ENCODE measurements at places on chromosomes 3 and 15.

GRCh38 chr3:135965129-135965505 lies 411 bp upstream of the PPP2R3A start:
- DNase-seq, result no peak

GRCh38 chr3:167125612-167126407 lies 254.3 kb downstream of the ZBBX start:
- no peak for DNase-seq

- no peak for DNase-seq
Measured at GRCh38 chr3:102441832-102442231, 7.0 kb downstream of the ZPLD1 start.

GRCh38 chr15:60389261-60390077 lies 8.3 kb downstream of the ANXA2 start:
- peak; percentile 49 for DNase-seq

GRCh38 chr3:132980102-132980501 lies 58.1 kb upstream of the TMEM108 start:
- no peak for DNase-seq

GRCh38 chr3:11155341-11156025 lies 1.2 kb downstream of the HRH1 start:
- DNase-seq, result peak; percentile 91

DNA sequence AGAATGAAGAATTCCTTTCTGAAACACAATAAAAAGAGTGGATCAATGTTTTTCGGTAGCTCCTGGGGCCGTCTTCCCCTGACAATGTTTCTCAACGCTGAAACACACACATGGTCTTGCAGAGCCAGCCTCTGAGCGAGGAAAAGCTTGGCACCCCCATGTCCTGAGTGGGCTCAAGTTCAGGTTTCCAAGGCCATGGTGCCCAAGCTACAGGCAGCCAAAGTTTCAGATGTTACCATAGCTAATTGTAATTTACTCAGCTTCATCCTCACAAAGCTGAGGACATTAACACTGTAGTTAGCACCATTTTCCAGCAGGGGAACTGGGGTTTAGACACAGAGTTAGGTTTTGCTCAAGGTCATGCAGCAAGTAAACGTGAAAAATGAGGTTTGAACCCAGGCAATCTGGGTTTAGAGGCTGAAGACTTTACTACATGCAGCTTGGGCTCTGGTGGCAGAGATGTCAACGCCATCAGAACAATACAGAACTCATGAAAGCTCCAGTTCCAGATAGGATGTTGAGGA lies 199.1 kb downstream of the TJP1 start:
- no peak for DNase-seq

GRCh38 chr3:171379281-171379680 lies 80.9 kb downstream of the TNIK start:
- DNase-seq, result peak; percentile 17

- peak; percentile 52 for DNase-seq
Measured at GRCh38 chr3:136194409-136195257, 1.5 kb downstream of the MSL2 start.

GRCh38 chr15:85941186-85941855 lies 138.3 kb upstream of the AGBL1 start:
- DNase-seq, result no peak

DNA sequence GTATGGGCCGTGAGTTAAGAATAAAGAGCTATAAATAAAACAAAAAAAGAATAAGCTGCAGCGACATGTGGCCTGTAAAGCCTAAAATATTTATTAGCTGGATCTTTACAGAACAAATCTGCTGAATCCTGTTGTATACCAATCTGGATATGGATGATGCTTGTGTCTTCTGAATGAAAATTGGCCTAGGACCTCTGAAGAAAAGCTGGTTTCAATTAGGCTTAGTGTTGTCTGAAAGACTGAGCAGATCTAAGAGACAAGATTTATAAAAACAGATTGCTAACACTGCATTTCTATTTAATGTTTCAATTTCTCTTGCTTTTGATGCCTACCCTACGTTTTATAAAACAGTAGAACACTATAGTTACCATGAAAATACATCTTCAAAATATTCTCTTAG lies 57.9 kb downstream of the ST3GAL6 start:
- DNase-seq, result peak; percentile 28

DNA sequence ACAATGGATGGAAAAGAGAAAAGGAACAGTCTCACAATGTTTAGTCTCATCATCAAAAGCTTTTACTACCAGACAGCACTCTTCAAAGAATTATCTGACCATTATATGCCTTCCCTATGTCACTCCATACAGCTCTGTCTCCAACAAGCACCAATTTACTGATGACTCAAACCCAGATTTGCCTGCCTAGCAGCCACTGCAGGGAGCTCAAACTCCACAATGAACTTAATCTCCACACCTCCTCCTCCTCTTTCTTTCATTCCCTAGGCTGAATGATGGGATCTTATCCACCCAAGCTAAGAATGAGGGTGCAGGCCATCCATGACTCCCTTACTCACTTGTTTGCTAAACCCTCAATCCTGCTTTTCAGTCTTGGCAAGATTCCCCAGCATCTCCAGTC lies 45.5 kb downstream of the NBEAL2 start:
- DNase-seq, result peak; percentile 28

GRCh38 chr3:187823746-187824145 lies 78.5 kb upstream of the BCL6 start:
- no peak for DNase-seq

GRCh38 chr3:149895339-149895738 lies 75.4 kb downstream of the PFN2 start:
- no peak for DNase-seq

All from adipocyte (in vitro differentiated cells).